ENCODE measurements at places on chromosomes 5 and 9.

DNA sequence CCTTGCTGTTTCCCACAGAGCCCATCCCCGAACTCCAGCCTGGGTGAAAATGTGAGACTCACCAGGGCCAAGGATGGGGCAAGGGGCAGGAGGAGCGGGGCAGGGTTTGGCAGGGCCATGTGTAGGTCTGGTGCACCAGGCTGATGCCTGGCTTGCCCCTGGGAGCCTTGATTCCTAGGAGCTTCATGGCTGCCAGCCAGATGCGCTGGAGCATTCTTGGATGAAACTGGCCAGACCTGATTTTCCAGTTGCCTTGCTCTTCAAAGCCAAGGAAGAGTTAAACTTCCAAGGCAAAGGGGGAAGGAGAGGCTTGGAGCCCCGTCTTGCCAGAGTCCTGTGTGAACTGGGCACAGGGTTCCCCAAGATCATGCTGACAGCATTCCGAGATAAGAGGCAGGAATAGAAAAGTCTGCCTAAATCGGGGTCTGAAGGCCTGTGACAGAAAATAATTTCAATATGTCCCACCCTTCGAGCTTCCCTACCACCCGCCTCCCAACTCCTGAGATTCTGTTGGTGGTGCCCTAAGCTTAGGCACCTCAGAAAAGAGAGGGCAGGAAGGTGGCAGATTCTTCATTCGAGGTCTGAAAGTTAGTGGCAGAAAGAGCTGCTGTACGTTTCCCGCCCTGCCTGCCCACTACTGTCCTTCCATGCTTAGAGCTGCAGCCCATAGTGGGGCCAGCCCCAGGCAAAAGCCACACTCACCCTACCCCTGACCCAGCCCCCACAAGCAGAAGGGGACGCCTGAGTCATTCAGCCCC is 20.4 kb downstream of the FAT2 start:
- DNase-seq: no peak

DNA sequence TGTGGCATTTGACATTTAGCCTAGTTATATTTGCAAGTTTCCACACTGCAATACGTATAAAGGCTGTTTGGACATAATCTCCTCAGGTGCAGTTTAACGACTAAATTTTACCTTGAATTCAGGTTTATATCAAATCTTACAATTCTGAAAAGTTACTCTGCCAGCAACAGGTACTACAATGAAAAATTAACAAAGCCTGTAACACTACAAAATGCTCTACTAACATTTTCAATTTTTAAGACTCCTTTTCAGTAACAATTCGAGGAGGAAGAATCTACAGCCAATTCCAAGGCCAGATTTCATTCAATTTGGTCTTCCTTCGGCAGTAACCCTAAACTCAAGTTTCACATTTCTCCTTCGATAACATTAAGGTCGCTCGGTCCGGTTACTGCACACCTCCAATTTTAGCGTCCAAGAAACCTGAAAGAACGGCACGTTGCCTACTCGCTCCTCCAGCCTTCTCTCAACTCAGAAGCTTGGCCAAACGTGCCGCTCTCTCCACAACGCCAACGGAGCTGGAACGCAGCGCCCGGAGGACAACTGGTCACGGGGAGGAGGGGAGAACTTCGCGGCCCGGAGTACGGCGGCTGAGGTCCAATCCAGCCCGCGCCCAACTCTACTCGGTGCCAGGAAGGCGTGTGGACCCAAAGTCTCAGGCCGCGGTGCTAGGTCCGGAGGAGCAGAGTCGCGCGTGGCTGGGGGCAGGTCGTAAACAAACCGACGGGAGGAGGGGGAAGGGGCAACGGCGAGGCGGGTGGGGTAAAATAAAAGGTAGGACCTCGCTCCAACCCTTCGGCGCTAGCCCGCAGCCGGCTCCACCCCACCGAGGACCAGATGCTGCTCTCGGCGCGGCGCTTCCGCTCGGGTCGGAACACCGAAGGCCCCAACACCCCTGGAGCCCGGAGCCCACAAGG is 681 bp downstream of the FNIP1 start:
- no peak for DNase-seq

DNA sequence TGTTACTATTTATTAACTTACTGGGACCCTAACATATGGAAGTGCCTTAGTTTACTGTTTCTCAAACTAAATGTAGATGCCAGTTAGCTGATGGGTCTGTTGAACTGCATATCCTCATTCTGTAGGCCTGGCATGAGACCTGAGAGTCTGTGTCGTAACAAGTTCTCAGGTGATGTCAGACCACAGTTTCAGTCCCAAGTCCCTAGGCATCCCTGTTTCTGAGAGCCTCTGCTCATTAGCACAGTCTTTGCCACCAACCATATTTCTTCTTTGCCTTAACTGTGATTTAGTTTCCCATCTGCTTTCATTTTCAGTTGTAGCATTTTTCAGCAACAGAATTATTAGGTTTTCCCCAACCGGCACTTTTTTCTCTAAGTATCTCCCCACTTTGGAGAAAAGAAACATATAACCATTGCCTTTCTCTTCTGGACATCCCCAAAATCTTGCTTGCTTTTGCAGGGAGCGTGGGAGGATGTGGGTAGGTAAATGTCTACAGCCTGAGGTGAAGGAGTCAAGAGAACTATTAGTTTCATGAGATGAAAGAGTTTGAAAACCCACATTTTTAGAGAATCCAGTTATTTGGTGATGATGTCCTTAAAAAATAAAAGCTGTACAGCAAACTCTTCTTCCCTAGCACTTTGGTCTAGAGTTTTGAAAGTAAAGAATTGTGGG is 74.6 kb downstream of the NUDT12 start:
- DNase-seq: no peak

DNA sequence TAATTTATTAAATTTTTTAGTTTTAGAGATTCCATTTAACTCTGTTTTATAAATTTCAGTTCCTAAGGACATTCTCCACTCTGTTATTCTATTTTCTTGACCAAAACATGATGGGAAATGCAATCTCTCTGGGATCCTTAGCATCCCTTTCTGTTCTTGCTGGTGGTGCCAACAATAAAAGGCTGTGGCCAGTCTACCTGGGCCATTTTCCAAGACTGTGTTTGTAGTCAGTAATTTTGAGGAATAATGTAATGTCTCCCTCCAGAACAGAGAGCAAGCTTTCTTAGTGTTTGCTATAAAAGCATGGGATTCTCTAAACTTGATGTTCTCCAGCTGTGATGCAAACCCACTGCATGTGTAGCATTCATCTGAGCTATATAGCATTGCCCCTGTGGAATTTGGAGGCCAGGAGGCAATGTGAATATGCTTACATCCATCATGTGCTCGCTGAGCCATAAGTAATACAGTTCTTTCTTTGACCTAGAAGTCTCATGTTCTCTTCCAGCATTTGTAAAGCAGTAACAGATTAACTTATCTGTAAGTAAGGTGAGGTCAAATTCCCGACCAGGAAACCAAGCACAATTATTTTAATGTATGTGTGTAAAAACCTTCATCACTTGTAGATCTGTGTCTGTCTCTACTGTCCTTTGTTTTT is 211.5 kb upstream of the TAS2R1 start:
- DNase-seq: no peak

- no peak for DNase-seq
Observed at GRCh38 chr5:109063223-109063622, 315.5 kb downstream of the FER start.

DNA sequence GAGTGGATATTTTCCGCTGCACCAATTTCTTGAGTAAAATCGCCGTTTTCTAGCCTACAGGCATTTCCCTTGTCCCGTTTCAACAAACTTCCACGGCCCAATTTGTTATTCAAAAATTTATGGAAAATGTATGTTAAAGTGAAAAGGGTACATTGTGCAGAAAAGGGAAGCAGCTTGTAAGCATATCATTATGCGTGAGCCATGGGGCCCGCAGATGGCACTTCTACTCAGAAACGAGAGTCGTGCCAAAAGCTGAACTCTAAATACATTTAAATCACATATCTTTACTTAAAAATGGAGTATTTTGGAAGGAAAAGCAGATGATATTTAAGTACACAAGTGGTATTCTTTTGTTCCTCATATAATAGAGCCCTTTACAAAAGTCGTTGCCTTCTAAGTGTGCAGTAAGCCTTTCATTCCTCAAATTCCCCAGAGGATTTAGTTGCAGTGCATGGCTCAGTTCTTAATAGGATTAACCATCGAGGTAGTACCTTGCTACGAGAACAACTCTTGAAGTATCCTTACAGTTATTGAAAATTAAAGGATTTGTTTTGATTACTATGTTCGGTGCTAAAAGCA is 1227.2 kb upstream of the WWC1 start:
- no peak for DNase-seq

DNA sequence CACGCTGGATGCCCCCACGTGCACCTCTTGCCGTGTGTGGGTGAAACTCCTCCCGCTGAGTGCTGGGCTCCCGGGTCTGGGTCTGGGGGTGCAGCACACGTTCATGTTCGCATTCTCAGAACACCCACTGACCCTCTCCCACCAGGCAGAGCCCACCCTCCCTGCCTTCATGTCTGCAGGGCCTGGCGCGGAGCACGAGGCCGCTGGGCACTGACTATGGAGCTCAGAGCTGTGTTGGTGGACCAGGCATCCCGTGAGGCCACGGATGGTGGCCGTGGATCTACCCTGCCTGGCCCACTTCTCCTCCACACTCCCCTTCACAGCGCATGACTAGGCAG is 8.8 kb downstream of the LCN12 start:
- DNase-seq: no peak

- no peak for DNase-seq
Observed at GRCh38 chr5:137395011-137395755, 103.9 kb downstream of the SPOCK1 start.

- no peak for DNase-seq
Observed at GRCh38 chr5:162550236-162550635, 482.7 kb downstream of the GABRG2 start.

GRCh38 chr5:117245130-117245529 is 670.5 kb upstream of the SEMA6A start:
- DNase-seq: no peak

- no peak for DNase-seq
Observed at GRCh38 chr9:91905991-91906469, 44.0 kb downstream of the ROR2 start.

GRCh38 chr5:19701731-19702130 is 286.3 kb downstream of the CDH18 start:
- no peak for DNase-seq

DNA sequence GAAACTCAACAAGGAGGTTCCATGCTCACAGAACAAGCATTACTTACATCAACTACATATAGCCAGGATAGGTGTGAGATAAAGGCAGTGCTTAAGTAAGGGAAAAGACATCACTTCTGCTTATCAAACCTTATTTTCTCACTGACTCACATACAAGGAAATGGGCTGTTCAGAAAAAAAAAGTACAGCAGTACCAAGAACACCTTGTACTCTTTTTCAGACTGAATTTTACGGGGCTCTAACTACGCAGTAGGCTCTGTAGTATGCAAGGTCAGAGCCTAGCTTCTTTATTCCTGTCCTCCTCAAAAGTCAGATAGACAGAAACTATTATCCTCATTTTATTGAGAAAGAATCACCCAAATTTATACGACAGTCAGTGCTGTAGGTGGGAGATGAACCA is 5.8 kb downstream of the PSMB7 start:
- no peak for DNase-seq

DNA sequence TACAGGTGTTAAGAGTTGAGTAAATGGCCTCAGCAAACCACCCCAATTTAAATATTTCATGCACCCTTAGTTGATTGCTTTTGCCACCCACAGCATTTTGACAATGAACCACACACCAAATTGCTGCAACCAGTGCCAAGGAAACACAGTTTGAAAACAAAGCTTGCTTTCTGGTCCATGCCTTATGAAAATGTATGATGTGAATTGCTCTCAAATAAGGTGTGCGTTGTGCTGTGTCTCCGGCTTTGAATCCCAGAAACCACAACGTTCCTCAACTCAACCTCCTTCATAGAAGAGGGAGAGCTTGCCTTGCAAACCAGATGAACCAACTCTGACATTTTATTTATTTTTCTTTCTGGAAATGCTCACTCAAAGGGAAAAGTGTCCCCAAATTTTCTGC is 762.7 kb downstream of the TLE1 start:
- DNase-seq: no peak

- no peak for DNase-seq
Observed at GRCh38 chr9:72648324-72649126, 127.1 kb downstream of the TMC1 start.

DNA sequence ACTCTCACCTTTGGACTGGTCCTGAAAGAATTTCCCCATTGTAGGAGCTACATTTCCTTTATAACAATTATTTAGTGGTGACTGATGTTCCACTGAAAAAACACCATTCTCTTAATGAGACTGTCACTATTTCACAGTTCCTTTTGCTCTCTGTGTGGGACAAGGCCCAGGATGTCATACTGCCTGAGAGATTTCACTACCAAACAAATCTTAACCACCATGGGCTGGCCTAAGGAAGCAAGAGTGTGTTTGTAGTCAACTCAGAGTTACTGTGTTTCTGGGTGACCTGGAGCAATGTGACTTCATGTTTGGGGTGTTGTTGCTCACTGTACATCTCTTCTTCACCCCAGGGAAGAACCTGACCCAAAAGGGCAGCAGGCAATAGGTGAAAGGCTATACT is 50.1 kb upstream of the ZNF608 start:
- DNase-seq: no peak

DNA sequence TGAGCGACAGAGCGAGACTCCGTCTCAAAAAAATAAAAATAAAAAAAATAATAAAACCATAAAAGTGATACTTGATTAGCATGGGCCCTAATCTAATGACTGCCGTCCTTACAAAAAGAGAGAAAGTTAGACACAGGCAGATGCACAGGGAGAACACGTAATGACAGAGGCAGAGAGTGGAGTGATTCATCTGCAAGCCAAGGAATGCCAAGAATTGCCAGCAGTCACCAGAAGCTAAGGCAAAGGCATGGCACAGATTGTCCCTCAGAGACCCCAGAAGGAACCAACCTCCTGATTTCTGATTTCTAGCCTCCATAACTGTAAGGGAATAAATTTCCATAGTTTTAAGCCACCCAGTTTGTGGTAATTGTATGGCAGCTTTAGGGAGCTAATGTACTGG is 79.6 kb upstream of the FREM1 start:
- DNase-seq: no peak

DNA sequence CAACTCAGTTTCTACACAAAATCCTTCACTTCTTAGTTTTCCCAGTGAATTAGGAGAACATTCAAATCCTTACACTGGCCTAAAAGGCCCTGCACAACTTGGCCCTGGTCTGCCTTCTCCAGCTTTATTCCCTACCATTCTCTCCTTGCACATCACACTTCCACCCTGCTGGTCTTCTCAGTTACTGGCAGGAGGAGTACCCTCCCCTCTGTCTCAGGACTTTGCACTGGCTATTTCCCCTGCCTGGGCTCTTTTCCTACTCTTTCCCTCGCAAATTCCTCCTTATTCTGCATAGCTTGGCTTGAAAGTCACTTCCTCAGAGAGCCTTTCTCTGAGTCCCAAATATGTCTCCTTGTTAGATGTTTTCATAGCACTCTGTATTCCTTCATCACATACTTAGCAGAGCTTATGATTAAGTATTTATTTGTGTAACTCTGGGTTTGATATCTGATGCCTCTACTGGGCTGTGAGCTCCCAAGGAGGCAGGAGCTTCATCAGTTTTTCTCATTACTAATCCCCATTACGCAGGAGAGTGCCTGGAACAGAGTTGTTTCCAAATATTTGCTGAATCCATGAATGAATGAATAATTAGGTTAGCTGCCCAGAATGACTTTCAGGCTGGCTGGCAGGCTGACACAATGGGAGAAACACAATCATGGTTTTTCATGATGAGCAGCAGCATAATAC is 159.8 kb upstream of the KLF9 start:
- no peak for DNase-seq

Measured in NCI-H187 (cell line).